Muscle of back (tissue), 13 donors: ENCODE measurements at places on chromosomes 1 and 21.

GRCh38 chr21:45011426-45011825 is 63.0 kb upstream of the ADARB1 start:
- no peak for DNase-seq

DNA sequence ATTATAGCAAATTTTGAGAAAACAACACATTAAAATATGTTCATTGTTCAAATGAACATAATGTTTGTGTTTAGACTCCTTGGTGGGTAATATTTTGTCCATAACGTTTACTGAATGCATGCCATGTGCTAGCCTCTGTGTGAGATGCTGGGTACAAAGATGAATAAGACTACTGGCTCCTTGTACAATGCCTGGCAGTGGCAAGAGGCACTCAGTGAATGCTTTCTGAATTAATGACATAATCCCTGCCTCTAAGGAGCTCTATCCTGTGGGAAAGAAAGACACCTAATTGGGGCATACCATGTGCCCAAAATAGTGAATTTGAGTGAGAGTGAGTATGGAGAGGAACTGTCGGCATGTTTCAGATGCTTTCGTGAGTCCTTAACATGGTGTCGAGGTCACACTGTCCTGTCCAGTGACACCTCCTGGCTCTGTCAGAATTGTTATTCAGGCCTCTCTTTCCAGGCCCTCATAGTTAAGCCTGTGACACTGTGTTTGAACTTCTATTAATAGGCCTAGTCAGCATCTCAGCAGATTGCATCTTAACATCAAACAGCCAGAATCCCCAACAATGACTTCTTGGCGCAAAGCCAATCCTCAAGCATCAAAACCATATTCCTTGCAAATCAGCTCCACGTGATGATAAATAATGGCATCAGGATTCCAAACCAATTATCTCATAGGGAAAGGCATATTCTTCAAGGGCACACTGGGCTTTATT is 32.8 kb upstream of the S1PR1 start:
- DNase-seq, result peak; percentile 68

GRCh38 chr1:84735483-84735882 is 45.2 kb upstream of the SSX2IP start:
- DNase-seq, result no peak

GRCh38 chr1:106960412-106960811 is 96.1 kb upstream of the PRMT6 start:
- no peak for DNase-seq

GRCh38 chr21:34687065-34687464 is 18.3 kb downstream of the CLIC6 start:
- DNase-seq, result no peak

GRCh38 chr21:34200288-34200905 is 127.0 kb downstream of the MRPS6 start:
- no peak for DNase-seq

DNA sequence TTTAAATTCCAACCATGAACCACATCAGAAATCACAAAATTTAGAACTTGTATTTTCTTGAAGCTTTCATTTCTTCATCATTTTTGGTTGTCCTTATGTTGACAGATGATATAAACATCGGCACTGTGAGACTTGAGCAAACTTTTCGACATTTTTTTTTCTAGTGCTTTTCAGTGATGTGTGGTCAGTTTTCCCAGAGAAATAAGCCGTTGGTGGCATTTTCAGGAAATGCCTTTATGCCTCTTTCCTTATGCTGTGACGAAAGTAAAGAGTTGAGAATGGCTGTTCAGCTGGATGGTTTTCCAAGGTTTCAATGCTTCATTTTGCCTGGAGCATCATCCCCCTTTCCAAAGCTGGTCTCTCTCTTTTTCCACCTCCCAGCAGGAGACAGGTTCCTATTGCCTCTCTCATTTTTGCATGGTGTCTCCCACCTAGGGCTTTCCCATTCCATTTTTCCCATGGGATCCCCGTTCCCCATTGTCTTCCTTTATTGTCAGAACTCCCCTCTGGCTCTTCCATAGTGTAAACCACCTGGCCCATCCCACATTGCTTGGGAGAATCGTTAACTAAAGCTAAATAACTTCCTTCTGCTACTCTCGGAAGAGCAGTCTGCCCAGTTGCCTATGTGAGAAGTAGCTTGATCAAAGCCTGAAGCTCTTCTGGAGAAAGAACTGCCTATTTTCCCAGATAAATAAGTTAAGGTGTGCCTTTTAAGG is 61.4 kb upstream of the DYNLT5 start:
- DNase-seq, result no peak

DNA sequence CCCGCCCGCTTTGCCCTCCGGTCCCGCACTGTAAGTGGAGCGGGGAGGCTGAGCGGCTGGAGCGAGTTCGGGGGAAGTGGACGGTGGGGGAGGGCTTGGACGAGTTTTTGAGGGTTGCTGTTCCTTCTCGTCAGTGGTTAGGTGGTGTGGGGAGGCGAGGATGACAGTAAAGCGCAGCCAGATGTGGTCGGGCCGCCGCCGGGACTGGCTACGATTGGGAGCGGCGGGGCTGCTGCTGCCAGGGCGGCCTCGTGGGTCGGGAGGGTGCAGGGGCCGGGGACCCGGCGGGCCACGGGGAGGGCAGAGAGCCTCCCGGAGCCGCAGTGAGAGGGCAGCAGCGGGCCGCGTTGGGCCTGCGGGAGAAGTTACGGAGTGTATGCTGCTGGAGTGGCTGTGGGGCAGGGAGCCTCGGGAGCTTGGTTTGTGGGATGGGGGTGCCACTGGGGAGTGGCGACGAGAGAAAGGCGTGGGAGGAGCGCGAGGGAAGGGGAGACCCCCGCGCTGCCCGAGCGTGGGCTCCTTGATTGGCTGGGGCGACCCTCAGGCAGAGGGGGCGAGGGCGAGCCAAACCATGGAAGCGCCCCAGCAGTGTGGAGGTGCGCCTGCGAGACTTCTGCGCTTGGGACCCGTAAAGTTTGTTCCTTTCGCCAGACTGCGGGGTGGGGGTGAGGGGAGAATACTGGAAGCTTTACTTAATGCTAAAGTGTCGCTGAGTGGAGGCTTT is 2.1 kb downstream of the ADGRL2 start:
- DNase-seq, result peak; percentile 80

- no peak for DNase-seq
Observed at GRCh38 chr1:175665616-175666015, 77.8 kb downstream of the TNR start.

DNA sequence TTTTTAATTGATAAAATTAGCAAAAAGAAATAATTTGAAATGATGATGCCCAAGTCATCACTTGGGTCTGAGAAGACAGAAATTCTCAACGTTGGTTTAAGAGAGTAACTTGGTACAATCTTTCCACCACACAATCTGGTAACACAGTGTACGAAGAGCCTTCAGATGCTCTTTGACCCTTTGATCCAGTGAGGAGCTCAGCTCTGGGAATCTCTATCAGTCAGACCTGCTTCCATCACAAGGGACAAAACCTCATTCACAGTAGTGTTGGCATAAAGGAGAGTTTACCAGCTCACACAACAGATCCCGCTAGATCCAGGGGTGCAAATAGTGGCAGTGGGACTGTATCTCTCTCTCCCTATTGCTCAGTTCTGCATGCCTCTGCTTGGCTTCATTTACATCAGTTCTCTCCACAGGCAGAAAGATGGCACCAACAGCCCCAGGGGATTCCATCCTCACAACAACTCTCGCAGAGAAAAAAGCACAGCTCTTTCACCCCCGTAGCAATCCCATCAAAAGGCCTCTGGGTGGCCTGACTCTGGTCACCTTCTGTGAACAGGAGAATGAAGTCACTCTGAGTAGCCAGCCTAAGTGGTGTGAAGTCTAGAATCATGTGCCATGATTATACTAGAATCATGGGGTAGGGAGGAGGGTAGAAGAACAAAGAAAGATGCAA is 119.7 kb downstream of the ZNF281 start:
- no peak for DNase-seq

- DNase-seq, result peak; percentile 88
Observed at GRCh38 chr1:226939438-226940028, 561 bp upstream of the COQ8A start.

GRCh38 chr1:12658531-12659453 is 14.9 kb downstream of the AADACL4 start:
- peak; percentile 78 for DNase-seq

GRCh38 chr1:221797506-221797905 is 55.6 kb upstream of the DUSP10 start:
- DNase-seq, result no peak

DNA sequence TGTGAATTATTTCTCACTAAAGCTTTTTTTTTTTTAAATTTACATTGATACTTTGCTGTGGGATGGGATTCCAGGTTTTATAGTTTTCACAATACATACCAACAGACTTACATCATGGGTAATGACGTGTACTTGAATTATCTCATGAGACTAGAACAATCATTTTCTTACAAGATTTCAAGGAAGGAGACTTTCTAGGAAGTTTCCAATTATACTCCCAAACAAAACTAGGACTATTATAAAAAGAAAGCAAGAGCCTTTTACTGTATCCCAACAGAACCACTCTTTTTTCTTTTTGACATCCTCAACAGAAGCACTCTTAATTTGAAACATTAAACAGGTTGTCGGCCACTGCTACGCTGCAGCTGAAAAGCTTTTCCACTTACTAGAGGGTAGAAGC is 48.7 kb downstream of the TESK2 start:
- DNase-seq, result peak; percentile 51

DNA sequence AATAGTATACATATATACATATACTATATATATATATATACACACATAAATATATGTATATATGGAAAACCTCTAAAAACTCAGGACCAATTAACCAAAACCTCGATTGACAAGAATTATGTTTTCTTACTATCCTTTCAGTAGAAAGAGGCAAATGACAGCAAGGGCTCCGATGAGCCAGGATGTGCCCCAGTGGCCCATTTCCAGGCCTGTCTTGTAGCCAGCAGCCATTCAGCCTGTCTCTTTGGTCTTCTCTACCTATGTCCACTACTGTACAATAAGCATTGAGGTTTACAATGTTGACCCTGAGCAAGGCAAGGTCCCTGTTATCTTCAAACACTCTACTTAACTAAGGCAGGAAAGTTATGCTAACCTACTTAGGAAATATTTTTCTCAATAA is 9.8 kb downstream of the KCNA2 start:
- no peak for DNase-seq

- DNase-seq, result peak; percentile 30
Observed at GRCh38 chr21:34530261-34530660, 18.3 kb upstream of the KCNE1 start.

DNA sequence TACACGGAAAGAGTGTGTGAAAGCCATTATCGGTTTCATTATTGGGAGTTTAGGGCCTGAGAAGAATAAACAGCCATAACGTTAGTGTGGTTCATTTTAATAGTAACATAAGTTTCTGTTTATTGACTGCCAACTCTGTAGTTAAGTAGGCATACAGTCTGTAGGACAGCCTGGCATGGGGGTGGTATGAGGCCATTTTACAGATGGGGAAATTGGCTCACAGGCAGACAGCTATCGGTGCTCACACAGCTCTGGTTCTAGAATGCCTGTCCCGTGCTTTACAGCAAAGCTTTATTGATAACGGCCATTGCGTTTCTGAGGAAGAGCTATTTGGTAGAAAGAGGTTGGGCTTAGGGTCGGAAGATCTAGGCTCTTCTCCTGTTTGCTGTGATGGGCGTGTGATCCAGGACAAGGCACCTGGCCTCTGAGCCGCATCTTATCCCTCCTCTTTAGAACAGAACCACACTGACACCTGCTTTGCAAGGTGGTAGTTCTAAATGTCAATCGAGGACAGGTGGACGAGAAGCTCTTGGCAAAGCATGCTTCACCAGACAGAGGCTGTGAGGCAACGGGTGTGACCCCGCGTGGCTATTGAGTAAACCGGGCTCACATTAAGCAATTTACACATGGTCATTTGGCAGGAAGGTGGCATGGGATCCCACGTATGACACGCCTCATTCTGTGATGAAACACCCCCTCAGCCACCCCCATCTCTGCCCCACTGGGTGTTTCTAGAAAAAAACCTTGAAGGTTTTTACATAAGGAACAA is 14.9 kb downstream of the ETS2 start:
- no peak for DNase-seq

- no peak for DNase-seq
Observed at GRCh38 chr1:181100015-181100905, 11.8 kb downstream of the IER5 start.

DNA sequence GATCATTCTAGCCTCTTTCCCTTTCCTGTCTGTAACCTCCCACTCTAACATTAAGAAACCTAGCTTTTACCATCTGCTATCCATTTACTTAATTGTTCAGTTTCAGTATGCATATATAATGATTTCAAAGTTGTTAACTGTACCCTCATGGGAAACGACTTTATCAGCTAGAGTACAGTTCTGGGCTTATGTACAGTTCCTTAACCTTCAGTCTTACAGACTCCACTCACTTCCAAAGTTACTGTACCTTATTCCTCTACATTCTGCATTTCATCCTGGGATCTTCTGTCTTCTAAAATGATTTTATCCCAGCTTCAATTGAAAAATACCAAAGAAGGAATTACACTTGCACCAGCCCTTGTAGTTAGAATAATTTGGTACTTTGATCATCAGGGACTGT is 108.7 kb upstream of the KCNE2 start:
- DNase-seq, result no peak

DNA sequence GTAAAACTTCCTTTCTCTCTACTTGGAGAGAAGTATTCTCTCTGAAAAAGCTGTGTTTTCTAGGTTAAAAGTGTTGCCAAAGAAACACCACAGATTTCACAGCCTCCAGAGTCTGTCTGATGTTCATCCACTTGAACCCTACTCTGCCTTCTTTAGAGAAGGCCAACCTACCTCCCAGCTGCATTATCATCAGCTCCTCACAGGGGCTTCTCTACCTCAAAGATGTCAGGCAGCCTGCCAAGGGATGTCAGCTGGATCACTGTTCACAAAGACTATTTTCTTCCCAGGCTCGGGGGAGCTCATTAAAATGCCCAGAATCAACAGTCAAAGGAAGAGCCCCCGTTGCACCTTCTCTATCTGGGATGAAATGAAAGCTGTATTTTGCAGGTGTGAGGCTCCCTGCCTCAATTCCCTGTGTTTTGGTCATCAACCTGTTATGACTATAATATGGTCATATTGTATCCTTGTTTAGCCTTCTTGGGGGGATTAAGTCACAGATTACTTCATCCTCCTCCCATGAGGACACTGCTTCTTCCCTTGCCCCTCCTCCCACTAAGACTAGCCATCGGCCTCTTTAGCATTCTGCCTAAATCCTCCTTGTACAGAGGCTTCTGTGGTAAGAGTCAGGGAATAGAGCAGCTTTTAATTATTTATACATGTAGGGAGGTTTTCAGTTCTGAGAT is 25.7 kb downstream of the ANGPTL7 start:
- DNase-seq, result peak; percentile 26

- peak; percentile 93 for DNase-seq
Observed at GRCh38 chr1:184974056-184974836, at the start of gene NIBAN1. TSS of gene NIBAN1 (minus strand) at chr1:184974508. CDS start at chr1:184974356, 152 bp downstream.
